ENCODE measurements at places on chromosomes 7 and 10.

DNA sequence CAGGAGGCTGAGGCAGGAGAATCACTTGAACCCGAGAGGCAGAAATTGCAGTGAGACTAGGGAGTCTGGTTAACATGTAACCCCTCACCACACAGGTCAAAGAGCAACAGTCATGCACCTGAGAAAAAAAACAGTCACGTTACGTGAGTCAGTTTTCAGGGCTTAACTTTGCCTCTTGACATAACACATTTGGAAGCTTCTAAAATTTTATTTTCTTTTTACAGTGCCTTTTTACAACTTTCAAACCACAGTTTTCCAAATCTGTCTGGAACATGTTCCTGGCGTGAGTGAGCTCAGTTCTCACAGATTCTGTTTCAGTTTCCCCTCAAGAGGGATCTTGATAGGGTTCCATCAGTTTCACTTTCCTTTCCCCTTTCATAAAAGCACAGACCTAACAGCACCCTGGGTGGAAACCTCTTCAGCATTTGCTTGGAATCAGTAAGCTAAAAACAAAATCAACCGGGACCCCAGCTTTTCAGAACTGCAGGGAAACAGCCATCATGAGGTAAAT is 4.4 kb downstream of the IFIT3 start:
- peak; percentile 76 for DNase-seq

GRCh38 chr7:114138587-114138986 is 219.8 kb upstream of the PPP1R3A start:
- DNase-seq, result no peak

DNA sequence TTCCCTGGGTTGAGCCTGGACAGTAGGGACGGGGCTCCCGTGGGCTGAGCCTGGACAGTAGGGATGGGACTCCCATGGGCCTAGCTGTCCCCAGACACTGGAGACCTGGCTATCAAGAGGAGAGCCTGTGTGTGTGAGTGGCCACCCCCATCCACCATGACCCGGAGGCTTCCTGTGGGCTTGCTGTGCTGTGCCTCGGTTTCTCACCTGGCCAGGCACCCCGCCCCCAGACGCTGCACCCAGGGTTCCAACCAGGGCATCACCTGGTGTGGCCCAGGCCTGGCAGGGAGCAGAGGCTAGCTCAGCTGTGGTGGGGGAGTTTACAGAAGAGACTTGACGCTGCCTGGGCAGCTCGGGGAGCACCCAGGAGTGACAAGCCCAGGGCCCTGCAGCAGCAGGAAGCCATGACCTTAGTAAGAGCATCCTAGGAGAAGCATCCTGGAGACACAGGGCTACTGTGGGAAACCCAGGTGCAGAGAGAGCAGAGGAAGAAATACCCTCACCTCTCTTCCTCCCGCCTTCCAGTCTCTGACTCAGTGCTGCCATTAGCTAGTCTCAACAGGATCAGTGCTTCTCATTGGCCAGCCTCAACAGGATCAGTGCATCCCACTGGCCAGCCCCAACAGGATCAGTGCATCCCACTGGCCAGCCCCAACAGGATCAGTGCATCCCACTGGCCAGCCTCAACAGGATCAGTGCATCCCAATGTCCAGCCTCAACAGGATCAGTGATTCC is 61.0 kb downstream of the PDGFA start:
- DNase-seq, result no peak

DNA sequence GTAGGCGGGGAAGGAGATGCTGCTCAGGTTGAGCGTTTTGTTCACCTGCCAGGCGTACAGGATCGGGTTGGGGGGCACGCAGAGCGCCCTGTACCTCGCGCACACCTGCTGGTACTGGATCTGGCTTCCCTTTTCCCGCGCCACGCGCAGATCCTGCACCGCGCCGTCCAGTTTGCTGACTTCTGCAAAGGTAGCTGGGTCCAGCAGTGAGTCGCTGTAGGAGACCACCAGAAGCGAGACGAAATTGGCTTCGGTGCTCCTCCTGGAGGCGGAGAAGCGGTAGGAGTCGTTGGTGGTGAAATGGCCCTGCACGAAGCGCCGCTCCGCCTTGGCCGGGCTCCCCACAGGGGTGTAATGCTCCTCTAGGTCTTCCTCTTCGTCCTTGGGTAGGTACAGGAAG is 90.7 kb upstream of the RAB18 start:
- no peak for DNase-seq

DNA sequence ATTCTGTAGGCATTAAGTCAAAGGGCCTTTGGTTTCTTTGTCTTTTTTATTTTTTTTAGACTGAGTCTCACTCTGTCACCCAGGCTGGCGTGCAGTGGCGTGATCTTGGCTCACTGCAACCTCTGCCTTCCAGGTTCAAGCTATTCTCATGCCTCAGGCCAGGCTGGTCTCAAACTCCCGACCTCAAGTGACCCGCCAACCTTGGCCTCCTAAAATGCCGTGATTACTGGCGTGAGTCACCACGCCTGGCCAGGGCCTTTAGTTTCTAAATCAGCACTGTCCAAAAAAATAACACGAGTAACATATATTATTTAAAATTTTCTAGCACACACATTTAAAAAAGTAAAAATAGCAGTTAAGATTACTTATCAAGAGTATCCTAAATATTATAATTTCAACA is 11.1 kb upstream of the ACSL5 start:
- peak; percentile 66 for DNase-seq

- DNase-seq, result peak; percentile 47
Observed at GRCh38 chr10:97025613-97026242, 160.0 kb downstream of the SLIT1 start.

- DNase-seq, result no peak
Observed at GRCh38 chr7:22913158-22913557, 90.5 kb upstream of the TOMM7 start.

DNA sequence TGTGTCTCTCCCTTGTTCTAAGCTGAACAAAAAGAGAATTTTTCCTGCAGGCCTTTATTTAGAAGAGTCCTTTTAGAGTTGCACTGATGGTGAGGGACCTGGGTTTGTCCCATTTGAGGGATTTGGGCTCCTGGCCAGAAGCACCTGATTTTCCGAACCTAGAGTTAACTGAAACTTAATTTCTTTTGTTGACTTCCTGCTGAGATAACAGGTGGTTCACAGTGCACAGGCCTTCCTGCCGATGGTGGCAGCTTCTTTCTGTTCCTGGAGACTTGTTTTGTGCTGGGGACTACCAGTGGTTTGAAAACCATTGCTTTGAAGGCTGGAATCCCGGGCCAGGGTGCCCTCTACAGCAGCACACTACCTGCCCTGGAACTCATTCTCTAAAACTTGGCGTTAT is 99.2 kb downstream of the SUGCT start:
- no peak for DNase-seq

GRCh38 chr7:76008156-76008687 is 13.8 kb upstream of the TMEM120A start:
- DNase-seq, result no peak

GRCh38 chr7:127870231-127870907 is 160.9 kb downstream of the LRRC4 start:
- peak; percentile 46 for DNase-seq

GRCh38 chr7:24910551-24911212 is 69.3 kb downstream of the OSBPL3 start:
- no peak for DNase-seq

DNA sequence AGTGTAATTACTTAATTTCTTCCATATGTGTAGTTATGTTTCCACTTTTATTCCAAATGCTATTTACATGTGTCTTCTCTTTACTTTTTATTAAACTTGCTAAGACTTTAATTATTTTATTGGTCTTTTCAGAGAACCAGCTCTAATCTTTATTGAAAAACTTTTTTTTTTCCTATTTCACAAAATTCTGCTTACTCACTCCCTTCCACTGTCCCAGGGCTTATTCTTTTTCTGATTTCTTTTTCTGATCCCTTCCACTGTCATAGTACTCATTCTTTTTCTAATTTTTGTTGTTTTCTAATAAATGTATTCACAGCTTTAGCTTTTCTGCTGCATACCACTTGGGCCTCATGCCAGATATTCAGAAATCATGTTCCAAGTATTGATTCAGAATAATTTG is 82.7 kb downstream of the CNOT4 start:
- no peak for DNase-seq

DNA sequence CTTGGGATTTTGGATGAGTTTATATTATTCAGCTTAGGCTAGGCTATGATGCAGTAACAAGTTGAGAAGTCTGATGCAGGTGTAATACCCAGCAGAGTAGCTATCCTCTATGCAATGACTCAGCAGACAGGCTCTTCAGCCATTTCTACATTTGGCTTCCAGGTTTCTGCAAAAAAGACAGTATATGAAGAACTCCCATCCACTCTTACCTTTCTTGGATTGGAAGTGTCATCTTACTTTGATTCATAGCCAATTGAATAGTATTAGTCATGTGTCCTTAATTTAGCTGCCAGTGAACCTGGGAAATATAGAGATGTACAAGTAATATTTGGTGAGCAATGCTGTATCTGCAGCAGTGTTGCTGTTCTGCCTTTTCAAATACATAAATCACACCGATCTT is 127.8 kb upstream of the NPSR1 start:
- DNase-seq, result no peak

DNA sequence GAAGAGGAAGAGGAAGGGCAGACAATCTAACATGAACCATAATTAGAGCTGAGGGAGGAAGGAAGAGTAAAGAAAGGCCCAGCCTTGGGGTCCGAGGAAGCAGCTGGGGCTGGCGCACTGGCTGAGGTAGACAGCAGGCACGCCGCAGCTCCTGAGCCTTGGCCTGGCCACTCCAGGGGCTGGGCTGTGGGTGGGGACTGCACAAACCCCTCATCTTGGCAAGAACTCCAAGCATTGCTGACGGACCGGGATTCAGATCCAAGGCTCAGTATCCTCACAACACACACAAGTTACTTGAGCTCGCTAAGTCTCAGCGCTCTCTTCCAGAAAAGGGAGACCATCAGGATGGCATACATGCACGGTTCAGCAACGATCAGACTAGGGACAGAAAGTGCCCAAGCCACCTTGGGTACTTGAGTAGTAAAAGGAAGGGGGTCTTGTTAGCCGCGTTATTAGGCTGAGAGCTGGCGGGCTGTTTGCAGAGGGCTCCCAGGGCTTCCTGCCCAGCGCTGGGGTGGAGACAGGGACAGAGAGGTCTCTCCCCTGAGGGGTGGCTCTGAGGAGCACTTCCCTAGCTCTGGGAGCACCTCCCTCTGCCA is 4.5 kb downstream of the TNS3 start:
- no peak for DNase-seq

DNA sequence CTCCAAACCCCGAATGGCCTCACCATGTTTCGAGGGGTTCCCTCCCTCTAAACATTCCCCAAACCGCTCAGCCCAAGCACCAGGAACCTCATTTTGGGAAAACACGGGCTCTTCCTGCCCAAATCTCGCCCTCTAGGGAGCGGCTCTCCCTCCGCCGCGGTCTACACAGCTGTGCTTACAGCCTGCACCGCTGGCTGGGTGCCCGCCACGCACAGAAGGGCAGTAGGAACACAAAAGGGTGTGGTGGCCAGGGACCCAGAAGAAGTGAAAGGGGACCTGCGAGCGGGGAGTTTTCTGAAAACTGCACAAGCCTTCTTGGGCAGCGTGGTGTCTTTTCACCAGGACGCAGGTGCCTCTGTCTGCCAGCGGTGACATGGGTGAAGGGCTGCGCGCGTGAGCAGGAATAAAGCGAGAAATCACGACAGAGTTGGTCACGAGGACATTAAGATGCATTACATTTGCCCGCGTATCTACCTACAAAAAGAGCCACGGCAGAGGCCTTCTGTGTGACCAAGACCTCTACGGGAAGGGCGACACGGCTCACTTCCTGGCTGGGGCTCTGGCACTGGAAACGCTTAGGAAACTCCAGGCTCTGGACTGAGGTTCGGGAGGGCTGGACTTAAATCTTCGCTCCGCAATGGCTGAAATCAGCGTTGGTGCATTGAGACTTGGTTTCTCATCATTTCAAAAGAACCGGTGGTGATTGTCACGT is 171.7 kb downstream of the LSM5 start:
- DNase-seq, result no peak

DNA sequence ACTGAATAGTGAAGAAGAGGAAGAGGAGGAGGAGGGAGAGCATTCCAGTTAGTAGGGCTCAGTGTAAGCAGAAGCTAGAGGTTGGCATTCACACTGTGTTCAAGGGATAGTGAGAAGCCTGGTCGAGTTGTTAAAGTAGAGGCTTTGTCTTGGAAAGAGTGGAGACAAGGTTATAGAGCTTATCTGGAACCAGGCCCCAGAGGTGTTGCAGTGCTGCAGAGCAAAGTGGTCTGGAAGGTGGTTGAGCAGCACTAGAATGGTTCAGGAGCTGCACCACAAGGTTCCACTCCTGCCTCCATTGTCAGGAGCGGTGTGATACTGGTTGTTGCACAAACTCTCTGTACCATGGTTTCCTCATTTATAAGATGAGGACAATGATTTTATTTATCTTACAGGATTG is 8.8 kb upstream of the PCGF5 start:
- DNase-seq, result no peak

- no peak for DNase-seq
Observed at GRCh38 chr7:2472739-2473138, 3.5 kb downstream of the GRIFIN start.

Data from ELR (cell line).